NCI-H748 treated with DMSO at 0.1 percent for 48 hours (cell line): ENCODE measurements at places on chromosomes 6 and 20.

DNA sequence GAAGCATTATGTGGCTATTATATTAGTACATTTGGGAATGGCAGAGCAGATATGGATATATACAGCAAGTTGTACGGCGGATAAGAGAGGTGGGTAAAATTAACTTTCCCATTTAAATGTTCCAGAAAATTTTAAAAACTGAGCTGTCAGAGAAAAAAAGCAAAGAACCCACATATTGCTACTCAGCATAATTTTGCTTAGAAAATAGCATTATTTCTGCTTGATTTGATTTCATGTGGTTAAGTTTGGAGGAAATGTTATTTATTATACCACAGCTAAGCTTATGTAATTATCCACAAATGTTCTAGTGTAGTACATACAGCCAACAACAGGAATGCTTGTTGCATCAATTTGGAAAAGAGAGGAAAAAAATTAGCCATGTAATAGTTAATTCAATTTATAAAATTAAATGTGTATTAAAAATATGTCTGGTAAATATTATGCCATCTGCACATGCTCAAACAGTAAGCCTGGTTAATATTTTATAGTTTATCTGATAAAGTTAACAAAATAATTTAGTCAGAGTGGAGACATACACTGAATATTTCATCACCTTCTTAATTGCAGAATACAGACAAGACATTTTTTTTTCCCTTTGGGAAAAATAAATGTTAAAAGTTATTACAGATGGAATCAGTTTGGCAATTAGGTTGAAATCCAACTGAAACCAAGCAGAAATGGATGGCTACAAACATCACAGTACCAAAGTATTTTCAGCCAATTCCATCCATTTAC, 172.1 kb upstream of the ID4 start:
- DNase-seq, result no peak

- DNase-seq, result peak; percentile 21
These were observed 37.5 kb downstream of the PTK7 start for GRCh38 chr6:43113431-43114260.

DNA sequence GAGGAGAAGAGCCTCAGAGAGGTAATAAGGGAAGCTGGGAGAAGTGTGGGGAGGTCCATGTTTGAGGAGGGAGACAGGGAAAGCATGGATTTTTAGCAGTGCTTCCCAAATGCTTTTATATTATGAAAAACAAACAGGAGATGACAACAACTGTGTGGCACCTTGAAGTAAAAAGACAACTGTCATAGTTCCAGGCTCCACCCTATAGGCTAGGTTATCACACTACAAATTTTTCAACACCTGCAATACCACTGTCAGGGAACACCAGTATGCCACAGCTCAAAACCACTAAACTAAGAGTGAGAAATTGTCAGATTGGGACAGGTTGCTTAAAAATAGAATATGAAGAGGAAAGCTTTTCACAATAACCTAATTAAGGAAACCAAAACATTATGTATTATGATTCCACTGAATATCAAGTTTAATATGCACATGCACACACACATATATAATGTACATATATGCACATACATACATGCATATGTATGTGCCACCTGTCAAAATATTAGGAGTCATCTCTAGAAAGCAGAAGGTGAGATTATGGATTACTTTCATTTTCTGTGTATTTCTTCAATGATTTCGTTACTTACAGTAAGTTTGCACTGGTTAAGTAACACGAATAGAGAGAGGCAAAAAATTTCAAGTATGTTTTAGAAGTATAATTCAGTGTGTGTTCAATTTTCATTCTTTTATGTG, 261.2 kb downstream of the PTPRK start:
- no peak for DNase-seq

DNA sequence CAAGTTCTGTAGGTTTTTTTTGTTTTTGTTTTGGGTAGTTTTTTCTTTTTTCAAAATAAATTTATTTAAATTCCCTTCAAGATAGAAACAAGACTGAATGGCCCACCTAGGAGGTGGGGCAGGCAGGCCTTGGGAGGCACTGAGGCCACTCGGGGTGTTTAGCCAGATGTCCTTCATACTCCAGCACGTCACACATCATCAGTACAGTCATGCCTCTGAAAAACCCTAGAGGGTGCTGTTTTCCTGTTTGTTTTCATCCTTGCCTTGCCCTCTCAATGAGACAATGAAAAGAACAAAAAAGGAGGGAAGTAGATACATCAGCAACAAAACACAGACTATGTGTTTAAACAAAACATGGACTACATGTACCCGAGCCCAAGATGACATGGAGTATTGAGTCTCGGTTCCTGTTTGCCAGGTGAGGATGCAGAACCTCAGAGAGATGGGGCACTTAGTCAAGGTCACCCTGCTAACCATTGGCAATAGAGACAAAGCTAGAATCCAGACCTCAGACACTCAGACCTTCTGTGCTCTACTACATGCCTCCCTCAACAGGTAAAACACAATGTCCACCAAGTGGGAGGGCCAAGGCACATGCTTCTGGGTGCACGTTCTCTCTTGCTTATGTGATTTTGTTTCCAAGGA, 26.8 kb upstream of the CLIC5 start:
- DNase-seq, result peak; percentile 86

DNA sequence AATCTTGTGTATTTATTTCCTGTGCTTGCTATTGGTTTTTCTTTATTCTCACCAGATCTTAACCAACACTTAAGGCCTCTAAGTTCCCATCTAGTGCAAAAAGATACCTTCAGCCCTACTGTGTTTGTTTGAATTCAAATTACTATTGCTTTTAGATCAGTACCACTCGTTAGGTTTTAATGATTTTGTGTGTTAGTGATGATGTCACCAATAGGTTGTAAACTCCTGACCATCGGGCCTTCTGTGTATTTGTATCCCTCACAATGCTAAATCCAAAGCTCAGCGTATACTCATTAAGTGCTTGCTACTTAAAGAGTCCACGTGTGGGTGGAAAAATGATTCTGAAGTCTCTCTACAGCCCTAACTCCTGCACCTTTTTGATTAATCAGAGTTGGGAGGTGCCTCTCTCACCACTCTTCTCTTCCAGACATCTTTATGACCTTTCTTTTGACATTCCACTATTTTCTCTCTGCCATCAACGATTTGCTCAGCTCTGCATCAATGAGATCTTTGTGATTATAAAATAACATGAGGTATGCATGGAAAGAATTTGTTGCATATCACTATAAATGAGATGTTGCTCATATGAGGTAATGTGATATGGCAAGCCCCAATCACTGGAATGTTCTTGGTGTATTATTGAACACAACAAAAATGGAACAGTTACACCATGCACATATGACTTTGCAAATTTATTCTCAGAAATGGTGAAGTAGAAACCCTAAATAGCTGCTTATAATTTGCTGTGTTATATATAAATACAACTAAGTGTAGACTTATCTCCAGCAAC, 55.1 kb upstream of the LAMA2 start:
- DNase-seq, result no peak
